ENCODE measurements at places on chromosomes 13 and 19.

DNA sequence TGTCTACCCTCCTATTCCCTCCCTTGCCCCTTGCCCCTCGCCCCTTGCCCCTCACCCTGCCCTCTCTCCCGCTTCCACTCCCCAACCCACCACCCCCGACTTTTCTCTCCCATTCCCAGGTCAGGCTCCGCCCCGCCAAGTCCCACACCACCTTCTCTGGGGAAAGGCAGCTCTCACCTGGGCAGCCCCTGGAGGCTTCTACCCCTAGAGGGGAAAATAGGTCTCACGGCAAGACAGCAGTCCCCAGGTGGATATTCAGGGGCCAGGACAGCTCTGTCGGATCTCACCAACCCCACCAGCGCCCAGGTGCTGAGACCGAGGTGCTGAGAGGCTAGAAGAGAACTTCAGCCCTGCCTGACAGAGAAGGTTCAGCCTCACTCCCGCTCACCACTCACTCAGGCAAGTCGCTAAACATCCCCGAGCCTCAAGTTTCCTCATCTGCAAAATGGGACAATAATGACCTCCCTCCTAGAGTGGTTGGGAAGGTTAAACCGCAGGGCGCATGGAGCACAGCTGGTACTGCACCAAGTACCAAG lies 1.4 kb upstream of the ERFL start:
- no peak for DNase-seq

GRCh38 chr13:113897161-113897560 lies 33.3 kb upstream of the GAS6 start:
- no peak for DNase-seq

GRCh38 chr19:30492586-30493270 lies 120.5 kb downstream of the ZNF536 start:
- DNase-seq = no peak

GRCh38 chr19:29702161-29702962 lies 12.7 kb downstream of the C19orf12 start:
- no peak for DNase-seq

- no peak for DNase-seq
Measured at GRCh38 chr19:17468302-17469091, 1.8 kb upstream of the SLC27A1 start.

DNA sequence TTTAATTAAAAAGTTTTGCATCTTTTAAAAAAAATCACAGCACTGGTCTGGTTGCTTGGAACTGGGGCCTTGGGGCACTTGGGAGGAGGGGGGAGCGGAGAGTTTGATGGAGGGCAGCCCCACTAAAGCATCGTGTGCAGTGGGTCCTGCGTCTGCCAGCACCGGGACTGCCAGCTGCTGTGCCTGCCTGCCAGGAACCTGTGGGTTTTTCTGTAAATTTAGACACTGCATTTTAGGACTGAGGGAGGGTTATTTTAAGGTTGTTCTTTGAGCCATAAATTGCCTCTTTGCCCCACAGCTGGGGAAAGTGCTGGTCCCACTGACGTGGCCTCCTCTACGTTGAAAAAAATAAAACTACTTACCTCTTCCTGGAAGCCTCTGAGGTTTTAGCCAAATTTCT lies 2.9 kb downstream of the KLF2 start:
- DNase-seq = no peak

DNA sequence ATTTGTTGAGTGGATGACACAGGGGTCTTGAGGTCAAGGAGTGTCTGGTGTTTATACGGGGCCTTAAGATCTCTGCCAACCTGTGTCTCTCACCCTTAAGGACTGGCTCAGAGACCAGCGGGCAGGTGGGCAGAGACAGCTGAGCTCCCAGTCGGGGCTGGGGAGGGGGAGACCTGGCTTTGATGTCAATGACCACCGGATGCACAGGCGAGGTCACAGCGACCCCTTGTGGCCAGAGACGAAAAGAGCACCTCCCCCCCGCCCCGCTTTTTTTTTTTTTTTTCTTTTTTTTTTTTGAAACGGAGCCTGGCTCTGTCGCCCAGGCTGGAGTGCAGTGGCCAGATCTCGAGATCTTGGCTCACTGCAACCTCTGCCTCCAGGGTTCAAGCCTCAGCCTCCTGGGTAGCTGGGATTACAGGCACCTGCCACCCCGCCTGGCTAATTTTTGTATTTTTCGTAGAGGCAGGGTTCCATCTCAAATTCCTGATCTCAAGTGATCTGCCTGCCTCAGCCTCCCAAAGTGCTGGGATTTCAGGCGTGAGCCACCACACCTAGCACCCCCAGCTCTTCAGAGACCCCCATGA lies 12.1 kb upstream of the KLK14 start:
- no peak for DNase-seq

All from stimulated activated CD8-positive, alpha-beta memory T cell treated with anti-CD3 and anti-CD28 coated beads, Interleukin-4, amount 100 ng/mL, for 1 hour (primary cell).